ENCODE measurements at places on chromosomes 7 and 10.

- no peak for DNase-seq
Observed at GRCh38 chr7:132433301-132433700, 143.0 kb downstream of the PLXNA4 start.

DNA sequence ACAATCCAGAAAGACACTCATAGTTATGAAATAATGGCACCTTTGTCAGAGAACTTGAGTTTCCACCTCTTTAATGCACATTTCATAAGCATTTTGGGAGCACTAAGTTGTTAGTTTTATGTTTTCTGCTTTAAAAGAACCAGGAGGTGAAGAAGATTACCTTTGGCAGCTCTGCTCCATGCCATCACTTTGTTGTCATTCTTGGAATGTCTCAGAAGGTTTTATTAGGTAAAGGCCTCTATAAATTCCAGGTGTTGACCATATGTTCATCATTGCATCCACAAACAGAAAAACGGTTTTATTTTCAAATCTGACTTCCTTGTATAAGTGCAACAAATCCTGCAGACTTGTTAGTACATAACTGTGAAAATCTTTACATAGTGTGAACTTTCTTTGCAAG lies 424.8 kb downstream of the MDFIC start:
- no peak for DNase-seq

DNA sequence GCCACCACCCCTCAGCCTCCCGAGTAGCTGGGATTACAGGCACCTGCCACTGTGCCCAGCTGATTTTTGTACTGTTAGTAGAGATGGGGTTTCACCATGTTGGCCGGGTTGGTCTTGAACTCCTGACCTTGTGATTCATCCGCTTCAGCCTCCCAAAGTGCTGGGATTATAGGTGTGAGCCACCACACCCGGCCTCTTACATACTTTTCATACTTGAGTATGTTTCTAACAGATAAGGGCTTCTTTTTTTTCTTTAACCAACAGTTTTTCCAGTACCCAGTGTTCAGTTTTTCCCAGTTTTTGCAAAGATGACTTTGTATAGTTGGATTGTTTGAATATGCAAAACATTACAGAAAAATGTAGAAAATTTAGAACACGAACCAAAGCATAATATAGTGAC lies 7.7 kb downstream of the EIF4H start:
- no peak for DNase-seq

DNA sequence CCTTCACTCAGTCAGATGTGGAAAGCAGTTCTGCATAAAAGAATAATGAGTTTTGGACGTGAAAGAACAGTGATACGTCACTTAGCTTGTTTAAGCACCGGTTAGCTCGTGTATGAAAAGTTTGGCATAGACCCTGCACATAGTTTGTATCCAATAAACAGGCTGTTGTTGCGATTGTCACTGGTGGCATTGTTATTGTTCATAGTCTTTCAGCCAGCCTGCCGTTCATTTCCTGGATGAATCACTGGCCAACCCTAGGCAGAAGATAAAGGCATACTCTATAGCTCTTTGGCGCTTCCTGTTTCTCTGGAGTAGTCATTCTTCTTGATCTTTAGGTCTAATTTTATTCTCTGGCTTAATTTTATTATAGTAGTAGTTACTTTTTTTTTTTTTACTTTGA lies 57.8 kb upstream of the ANKRD30A start:
- DNase-seq, result no peak

GRCh38 chr10:7449063-7449695 lies 38.3 kb upstream of the SFMBT2 start:
- no peak for DNase-seq

DNA sequence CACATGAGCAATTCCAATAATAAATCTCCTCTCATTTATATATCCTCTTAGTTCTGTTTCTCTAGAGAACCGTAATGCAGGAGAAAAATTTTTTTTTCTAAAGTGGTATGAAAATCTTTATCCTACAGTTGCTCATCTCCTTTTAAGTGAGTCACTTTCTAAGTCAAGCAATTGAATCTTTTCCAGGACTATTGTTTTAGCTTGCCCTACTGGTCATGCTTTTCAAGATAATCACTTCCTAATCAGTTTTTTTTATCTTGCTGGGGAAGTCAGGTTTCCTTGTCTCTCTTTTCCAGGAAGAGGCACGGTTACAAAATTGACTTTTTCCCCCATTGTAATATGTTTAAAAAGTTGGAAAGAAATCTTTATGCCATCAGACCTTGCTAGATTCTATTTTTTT lies 44.0 kb downstream of the INPP5F start:
- DNase-seq, result no peak

GRCh38 chr10:88372051-88372715 lies 210.9 kb downstream of the RNLS start:
- DNase-seq, result no peak

DNA sequence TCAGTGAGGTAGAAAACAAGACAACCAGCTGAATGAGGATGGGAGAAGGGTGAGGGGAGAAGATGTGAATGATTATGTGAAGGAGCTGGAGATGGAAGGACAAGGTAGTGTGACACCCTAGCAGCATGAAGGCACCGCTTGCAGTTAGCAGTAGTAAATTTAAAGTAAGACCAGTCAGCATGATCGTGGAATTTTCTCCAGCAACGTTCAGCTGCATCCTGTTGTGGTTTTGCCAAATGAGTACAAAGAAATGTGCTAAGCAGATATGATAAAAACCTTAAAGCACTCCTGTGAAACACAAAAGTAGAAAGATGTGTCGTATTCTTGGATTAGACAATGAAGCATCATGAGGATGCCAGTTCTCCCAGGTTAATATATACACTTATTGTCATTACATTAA lies 34.1 kb upstream of the IFRD1 start:
- DNase-seq, result no peak

DNA sequence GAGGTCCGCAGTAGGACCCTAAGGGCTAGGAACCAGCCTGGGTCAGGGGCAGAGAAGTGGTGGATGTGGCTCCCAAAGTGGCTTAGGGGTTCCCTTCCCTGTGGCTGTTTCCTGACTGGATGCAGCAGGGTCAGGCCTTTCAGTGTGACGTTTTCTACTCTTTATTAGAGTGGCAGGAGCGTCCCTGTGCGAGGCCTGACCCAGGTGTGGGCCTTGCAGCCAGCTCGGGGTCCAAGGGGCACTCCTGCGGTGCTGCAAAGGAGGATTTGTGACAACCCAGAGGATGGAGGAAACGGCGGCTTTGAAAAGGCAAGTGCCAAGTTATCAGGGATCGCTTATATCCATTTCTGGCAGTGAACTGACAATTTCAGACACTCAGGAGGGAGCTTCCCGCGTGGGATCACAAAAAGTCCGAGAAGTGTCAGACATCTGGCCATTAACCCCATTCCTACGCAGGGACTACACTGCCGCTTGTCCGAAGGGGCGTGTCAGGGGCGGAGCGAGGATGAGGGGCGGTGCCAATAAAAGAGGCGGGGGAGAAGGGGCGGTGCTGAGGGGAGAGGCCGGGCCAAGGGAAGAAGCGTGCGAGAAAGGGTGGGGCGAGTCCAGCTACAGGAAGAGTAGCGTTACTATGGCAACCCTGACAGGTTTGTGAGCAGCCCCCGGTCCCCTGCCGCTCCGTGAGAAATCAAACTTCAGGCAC lies 98.8 kb upstream of the ZNF722 start:
- no peak for DNase-seq

GRCh38 chr7:107948645-107949442 lies 54.1 kb downstream of the LAMB1 start:
- no peak for DNase-seq

GRCh38 chr10:4663162-4663992 lies 162.6 kb upstream of the AKR1E2 start:
- DNase-seq, result peak; percentile 50

- DNase-seq, result peak; percentile 85
Observed at GRCh38 chr10:23158370-23158769, 33.7 kb upstream of the PTF1A start.

GRCh38 chr10:30231071-30231652 lies 117.9 kb downstream of the MTPAP start:
- DNase-seq, result no peak

GRCh38 chr7:147997636-147998035 lies 592.9 kb upstream of the C7orf33 start:
- DNase-seq, result no peak

DNA sequence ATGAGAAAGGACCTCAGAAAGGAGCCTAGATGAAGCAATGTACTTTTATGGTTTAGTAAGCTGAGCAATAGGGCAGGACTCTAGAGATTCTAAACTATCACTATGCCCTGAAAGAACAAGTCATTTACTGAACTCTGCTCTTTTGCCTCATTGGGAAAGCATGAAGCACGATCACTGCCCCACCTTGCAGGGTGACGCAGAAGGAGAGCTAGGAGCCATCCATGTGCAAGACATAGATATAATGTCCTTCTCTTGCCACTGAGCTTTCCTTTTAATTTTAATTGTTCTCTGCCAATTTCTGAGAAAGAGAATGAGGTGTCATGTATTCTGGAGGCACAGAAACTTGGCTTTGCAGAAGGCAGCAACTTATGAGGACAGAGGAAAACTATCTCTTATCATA lies 108.3 kb downstream of the SORCS1 start:
- DNase-seq, result no peak

DNA sequence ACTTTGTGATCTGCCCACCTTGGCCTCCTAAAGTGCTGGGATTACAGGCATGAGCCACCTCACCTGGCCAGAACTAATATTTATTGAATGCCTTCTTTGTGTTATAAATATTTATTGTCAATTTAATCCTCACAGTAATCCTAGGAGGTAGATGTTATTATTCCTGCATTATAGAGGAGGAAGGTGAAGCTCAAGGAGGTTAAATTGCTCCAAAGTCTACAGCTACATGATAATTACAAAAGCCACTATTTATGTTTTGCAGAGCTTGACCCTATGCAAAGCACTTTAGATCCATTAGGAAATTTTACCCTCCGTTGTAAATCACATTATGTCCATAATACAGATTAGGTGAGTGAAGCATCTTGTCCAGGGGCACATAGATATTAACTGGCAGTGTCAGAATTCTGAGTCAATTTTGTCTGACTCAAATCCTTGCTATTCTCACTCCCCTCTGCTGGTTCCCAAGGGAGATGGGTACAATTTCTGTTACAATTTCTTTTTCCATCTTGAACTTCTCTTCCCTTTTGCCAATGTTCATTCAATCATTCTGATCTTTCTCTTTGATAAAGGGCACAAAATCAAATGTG lies 25.7 kb upstream of the CDK14 start:
- DNase-seq, result no peak

GRCh38 chr7:135856356-135857144 lies 107.9 kb upstream of the FAM180A start:
- no peak for DNase-seq

DNA sequence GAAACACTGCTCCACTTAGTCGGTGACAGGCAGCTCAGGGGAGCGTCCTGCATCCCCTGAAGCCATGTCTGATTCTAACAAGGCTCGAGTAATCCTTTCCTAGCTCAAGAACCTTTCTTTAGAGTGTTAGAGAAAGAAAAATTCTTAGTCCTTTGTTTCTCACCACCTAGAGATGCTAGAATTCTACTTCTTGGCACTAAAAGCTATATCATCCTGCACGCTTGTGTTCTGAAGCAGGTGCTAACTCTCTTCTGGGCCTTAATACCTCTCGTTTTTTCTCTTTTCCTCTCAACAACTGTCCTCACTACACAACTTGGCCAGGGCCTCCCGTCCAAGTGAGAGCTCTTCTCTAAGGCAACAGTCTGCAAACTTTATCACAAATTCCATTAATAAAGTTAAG lies at the start of gene LYZL2:
Gene LYZL2, minus strand, starts transcription at position 101 of the 400 bp plus-strand sequence. CDS start 2,838 bp downstream, outside the sequence.
- DNase-seq, result no peak

GRCh38 chr7:148898845-148899484 lies 14.9 kb upstream of the EZH2 start:
- no peak for DNase-seq

DNA sequence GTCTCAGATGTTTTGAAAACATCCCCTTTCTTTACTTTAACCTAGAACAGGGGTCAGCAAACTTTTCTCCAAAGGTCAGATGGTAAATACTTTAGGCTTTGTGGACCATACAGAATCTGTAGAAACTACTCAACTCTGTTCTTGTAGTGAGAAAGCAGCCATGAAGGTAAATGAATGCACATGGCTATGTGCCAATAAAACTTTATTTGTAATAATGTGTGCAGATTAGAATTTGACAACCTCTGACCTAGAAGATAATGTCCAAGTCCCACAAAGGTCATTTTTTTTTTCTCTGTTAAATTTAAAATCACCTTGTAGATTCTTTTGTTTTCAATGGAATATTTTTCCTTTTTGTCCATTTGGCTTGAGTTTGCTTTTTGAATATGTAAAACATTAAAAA lies 17.2 kb downstream of the OIT3 start:
- DNase-seq, result no peak

- DNase-seq, result peak; percentile 26
Observed at GRCh38 chr10:124470544-124471434, 9.2 kb downstream of the LHPP start.

GRCh38 chr10:323651-324293 lies 188.5 kb downstream of the ZMYND11 start:
- no peak for DNase-seq

DNA sequence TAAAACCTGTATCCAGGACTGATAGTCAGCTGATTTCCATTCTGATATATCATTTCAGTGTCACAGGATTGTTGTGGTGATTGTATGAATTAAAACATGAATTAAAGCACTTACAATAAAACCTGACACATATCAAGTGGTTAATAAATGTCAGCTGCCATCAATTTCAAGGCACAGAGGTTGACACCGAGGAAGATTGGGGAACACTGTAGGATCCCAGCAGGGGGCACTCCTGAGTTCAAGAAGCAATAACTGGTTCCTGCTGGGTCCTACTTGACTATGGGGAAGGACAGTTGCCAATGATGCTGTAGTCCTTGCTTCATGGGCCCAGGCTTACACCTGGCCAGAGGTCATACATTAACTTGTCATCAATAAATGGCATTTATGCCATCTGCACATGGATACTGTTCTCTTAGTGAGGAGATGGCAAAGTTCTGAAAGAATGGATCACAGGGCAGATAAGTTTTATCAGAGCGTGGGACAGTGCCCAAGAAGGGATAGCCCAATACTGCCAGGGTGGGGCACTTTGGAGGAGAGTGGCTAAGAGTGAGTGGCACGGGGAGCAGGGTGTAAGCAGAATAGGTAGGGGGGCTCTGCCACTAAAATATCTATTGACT lies 24.1 kb downstream of the FZD1 start:
- DNase-seq, result peak; percentile 70

GRCh38 chr10:70433581-70434280 lies 7.8 kb downstream of the NODAL start:
- DNase-seq, result no peak

Measured in neural progenitor cell (in vitro differentiated cells).